ENCODE measurements at places on chromosomes 7 and 10.

DNA sequence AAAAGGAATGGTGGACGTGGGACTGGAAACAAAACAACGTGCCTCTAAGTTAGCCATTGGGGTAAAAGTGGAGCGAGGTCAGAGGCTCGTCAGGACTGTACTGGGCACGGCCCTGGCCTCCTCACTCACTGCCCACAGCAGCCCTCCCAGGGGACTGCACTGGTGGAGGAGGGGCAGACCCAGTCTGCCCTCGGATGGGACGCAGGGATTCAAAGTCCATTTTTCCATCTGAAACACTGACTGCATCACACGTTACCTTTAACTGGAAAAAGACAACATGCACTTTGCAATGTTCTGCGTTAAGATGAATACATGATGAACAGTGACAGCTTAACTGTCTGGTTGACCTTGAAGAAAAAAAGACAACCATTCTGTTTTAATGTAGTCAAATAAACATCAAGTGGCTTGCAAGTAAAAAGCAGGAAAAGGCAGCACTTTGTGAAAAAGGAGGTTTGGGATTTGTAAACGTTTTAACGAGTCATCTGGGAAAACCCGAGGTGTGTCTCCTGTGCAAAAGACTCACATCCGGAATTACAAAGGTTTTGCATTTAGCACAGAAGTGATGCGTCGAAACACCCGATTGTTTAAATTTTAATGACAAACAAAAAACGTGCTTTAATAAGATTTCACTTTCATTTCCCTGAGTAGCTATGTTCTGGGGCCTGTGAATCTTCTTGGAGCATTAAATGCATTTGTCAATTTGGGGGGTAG, 18.8 kb downstream of the KLF6 start:
- no peak for DNase-seq

DNA sequence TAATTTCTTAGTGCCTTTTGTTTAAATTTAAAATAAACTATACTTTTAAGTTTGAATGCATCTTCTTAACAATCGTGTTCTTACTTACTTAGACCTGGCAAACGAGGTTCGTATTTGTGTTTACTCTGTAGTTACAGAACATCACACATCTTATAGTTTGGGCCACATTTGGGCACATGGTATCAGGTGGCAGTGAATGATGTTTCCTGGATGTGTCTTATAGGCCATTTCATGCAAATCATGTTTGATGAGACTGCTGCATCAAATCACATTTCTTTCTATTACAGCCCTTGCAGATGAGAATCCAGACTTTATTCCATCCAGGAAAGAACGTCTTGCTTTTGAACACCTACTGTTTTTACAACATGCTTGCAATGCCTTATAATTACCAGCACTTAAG, 78.5 kb downstream of the RBM33 start:
- DNase-seq, result no peak

- no peak for DNase-seq
These were observed 8.5 kb downstream of the ITPRIP start for GRCh38 chr10:104329735-104330134.

DNA sequence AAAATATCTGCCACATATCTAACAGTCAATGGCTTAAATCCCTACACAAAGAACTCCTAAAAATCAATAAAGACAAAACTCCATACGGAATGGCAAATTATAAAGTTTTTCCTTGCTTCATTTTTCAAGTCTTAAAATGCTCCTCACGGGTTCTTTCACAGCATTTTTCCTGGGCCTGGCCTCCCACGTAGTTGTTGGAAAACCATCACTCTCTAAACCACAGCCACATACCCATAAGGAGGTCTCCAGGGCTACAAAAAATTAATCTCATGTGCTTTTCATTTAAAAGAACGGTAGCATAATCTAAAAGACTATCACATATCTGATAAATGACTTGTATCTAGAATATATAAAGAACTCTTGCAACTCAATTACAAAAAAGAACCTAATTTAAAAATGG, 2.9 kb downstream of the COA1 start:
- DNase-seq, result no peak

- DNase-seq, result no peak
These were observed 5.0 kb downstream of the NCOA4 start for GRCh38 chr10:46025406-46025805.

DNA sequence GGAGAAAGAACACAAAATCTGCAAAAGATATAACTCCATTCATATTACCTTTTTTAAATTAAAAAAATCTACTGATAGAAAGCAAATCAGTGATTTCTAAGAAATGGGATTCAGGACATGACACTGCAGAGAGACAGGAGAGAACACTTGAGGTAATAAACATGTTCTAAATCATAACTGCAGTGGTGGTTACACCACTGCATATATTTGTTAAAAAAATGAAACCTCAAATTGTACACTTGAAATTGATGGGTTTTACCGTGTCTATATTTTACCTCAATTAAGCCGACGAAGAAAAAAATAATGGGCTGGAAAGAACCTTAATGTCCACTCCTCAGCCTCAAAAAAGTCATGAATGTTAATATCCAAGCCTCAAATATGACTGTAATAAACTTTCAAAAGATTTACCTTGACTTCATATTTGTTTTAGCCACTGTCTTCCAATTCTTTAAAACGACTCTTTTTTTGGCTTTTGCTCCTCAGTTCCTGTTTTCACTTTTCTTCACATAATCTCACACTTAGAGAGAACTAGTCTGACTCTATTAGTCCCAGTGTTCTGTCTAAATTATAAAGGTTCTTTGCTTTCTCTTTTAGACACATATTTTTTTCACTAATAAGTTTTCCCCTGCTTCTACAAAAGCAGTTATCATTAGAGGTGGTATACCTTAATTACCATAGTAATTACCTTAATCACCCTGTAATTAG, 502.4 kb downstream of the GRM8 start:
- DNase-seq, result no peak

GRCh38 chr7:24982917-24983316, 2.9 kb upstream of the OSBPL3 start:
- DNase-seq, result no peak

All from activated CD4-positive, alpha-beta T cell treated with anti-CD3 and anti-CD28 coated beads, Interleukin-2, amount 50 U/mL, for 48 hours (primary cell).